ENCODE measurements at places on chromosomes 3 and 15.

GRCh38 chr3:104547031-104547430, 819.7 kb upstream of the ALCAM start:
- DNase-seq, result no peak

- DNase-seq, result no peak
Observed at GRCh38 chr15:88141269-88141889, 115.2 kb downstream of the NTRK3 start.

DNA sequence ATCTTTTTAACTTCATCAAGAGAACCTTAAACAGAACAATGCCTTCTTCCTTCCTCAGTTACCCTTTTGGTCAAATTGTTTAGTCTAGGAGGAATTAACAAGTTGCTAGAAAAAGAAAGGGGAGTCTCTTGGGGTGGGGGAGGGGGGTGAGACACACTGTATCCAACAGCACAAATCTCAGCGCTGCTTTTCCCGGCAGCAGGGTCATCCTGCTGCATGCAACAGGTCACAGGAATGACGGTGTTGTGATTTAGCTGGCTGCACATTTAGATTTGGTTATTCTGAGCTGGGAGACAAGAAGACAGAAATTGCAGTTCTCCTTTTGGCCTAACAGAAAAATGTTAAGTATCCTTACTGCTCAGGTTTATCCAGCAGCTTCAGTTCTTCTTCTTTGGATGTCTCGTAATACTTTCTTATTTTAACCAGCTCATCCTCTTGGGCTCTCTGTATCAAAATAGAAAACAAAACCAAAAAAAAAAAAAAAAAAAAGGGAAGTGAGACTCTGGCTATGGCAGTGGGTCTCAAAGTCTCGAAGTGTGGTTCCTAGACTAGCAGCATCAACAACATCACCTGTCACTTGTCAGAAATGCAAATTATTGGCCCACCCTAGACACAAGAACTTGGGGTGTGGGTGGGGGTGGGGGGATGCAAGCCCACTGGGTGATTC, 190.5 kb downstream of the GREM1 start:
- no peak for DNase-seq

- DNase-seq, result no peak
Observed at GRCh38 chr3:108150200-108150599, 59.4 kb upstream of the CD47 start.

DNA sequence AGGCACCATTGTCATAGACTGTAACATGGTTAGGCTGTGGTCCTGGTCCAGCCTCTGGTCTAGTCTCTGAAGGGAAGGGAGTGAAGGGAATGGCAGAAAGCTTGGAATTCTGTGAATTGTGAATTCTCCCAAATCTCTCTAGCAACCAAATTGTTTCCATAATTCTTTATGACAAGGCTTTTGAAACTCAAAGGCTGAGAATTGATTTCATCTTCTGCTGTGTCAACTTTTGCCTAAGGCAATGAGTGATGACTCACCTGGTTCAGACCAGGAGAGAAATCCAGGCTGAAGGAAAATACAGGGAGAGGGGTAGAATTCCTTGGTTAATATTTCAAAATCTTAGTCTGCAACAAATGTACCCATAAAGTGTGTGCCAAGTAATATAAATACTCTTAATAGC, 82.6 kb upstream of the ADPGK start:
- no peak for DNase-seq

DNA sequence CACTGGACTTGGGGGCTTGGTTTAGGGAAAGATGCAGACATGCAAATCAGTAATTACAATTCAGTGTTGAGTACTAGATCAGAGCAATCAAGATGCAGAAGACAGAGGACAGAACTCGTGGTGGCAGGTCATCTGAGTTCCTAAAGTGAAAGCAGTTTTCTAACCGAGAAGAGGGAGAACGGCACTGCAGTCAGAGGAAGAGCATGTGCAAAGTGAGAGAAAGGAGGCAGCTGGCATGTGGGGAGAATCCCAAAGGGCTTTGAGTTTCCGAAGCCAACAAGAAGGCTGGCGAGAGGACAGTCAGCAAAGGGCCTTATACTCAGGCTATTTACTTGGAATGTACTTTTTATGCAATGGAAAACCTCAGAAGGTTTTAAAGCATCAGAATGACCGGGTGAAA, 87.0 kb downstream of the ANP32A start:
- DNase-seq, result no peak

DNA sequence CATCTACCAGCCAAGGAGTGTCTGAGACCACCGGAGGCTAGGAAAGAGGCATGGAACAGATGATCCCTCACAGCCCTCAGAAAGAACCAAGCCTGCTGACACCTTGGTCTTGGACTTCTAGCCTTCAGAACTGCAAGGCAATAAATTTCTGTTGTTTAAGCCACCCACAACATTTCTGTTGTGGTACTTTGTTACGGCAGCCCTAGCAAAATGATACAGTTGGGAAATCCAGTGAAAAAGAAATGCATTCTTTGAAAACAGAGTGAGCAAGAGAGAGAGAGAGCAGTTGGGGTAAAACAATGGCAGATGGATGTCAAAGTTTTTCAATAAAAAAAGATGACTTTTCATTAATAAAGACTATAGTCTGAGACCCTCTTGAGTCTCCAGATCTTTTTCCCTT, 219.4 kb downstream of the NFKBIZ start:
- DNase-seq, result no peak

DNA sequence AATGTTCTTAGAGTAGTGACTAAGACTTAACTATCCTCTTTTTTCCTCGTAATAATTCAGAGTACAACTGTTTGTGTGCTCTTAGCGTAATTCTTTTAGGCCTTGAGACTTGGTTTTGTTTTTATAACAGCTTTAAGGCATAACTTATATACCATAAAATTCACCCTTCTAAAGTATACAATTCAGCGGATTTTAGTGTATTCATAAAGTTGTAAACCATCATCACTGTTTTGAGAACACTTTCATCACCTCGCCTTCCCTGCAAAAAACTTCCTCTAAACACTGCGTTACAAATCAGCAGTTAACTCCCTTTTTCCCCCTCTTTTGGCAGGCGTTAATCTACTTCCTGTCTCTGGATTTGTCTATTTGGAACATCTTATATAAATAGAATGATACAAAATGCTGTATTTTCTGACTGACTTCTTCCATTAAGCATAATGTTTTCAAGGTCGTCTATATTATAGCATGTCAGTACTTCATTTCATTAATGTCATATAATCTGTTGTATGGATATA, 18.7 kb downstream of the DNAJC13 start:
- DNase-seq, result no peak

GRCh38 chr15:93466380-93466779, 377.4 kb upstream of the RGMA start:
- no peak for DNase-seq

GRCh38 chr3:102444101-102444500, 9.3 kb downstream of the ZPLD1 start:
- no peak for DNase-seq

All from NCI-H748 treated with DMSO at 0.1 percent for 48 hours (cell line).